ENCODE measurements at places on chromosomes 7 and 10.

GRCh38 chr10:24989867-24990266 lies 26.1 kb downstream of the ENKUR start:
- DNase-seq, result no peak

DNA sequence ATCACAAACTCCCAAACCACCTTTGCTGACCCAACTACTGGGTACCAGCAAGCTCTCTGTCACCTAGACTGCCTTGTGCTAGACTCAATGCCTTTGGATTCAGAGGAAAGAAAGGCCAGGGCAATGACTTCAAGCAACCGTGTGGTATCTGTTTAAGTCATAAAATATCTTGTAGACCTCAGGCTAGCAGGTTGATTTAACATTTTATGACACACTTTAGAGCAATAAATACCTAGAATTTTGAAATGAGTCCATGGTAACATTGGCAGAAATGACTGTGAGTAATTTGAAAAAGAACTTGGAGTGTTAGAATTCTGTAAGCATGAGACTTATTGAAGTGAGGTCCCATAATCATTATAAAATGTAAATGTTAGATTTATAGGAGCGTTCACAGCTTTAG lies 87.2 kb downstream of the TWIST1 start:
- DNase-seq, result no peak

DNA sequence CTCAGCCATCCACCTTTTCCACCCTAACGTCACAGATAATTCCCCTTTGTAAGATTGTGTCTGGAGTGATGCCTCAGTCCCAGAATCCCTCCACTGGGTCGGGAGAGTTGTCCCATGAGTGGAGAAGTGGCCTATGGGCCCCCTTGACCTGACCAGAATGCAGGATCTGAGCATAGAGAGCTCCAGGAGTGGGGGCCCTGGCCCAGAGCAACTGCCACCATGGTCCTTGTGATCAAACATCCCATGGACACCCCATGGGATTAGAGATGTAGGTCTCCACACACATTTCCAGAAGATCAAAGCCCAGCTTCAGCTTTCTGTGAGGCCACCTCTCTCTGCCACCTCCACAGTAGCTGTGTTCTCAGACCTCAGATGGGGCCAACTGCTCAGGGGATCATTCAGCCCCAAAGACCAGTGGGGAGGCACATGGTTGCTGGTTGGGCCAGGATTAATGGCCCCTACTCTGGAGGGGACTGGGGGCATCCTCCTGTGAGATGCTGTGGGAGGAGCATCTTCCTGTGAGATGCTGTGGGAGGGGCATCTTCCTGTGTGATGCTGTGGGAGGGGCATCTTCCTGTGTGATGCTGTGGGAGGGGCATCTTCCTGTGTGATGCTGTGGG lies 28.5 kb upstream of the DPYSL4 start:
- no peak for DNase-seq

GRCh38 chr10:115222039-115222438 lies 128.9 kb downstream of the ATRNL1 start:
- no peak for DNase-seq

DNA sequence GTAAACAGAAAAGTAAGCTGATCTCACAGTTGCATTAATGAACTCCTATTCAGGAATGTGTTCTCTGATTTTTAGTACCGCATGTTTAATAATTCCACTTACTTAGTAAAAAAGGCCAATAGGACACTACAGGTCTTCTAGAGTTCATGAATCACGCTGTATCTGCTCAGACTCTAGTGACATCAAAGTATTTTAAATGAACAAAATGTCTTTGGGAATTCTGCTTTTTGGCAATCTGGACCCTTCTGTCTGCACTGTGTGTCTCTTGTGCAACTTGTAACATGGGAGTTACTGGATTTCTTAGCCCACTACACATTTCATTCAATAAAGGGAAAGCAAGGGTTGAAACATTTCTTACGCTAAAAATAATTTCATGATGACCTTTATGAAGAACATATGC lies 50.2 kb downstream of the RABGEF1 start:
- no peak for DNase-seq

DNA sequence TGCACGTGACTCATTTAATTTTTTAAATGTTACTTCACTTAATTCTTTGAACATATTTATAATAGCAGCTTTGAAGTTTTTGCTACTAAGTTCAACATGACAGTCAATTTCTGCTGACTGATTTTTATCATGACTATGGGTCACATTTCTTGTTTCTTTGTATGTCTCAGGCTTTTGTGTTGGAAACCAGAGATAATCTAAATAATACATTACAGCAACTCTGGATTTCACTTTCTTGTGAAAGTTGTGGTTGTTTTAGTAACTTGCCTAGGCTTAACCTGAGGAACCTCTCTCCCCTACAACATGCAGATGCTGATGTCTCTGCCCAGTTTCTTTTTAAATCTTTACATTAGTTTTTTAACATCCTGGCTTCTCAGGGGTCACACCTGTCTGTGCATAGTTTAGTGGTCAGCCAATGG lies 180.8 kb downstream of the CCDC71L start:
- DNase-seq, result no peak

- no peak for DNase-seq
Observed at GRCh38 chr7:150989456-150989855, 1.4 kb upstream of the NOS3 start.

GRCh38 chr7:127512663-127513062 lies 72.7 kb downstream of the GCC1 start:
- DNase-seq, result no peak

DNA sequence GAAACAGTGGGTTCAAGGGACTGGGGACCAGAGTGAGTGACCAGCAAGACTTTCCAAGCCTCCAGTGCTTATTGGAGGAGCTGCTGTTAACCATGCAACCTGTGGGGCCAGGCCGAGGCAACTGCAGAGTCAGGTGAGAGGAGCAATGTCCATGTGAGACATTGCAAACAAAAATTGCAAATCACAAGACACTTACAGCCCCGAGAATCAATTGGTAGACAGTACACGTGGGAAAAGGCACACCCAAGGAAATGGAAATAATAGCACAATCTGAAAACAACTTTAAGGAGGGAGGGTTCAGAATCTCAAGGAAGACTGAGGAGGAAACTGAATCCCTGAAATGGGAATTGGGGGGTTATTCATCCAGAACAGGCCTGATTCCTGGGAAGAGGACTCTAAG lies 72.6 kb downstream of the GLRX3 start:
- DNase-seq, result no peak

- DNase-seq, result no peak
Observed at GRCh38 chr10:115093776-115094408, 727 bp downstream of the ATRNL1 start.

GRCh38 chr10:6465854-6466601 lies 114.0 kb downstream of the PRKCQ start:
- DNase-seq, result no peak

- no peak for DNase-seq
Observed at GRCh38 chr7:131497454-131497853, 59.0 kb downstream of the PODXL start.

DNA sequence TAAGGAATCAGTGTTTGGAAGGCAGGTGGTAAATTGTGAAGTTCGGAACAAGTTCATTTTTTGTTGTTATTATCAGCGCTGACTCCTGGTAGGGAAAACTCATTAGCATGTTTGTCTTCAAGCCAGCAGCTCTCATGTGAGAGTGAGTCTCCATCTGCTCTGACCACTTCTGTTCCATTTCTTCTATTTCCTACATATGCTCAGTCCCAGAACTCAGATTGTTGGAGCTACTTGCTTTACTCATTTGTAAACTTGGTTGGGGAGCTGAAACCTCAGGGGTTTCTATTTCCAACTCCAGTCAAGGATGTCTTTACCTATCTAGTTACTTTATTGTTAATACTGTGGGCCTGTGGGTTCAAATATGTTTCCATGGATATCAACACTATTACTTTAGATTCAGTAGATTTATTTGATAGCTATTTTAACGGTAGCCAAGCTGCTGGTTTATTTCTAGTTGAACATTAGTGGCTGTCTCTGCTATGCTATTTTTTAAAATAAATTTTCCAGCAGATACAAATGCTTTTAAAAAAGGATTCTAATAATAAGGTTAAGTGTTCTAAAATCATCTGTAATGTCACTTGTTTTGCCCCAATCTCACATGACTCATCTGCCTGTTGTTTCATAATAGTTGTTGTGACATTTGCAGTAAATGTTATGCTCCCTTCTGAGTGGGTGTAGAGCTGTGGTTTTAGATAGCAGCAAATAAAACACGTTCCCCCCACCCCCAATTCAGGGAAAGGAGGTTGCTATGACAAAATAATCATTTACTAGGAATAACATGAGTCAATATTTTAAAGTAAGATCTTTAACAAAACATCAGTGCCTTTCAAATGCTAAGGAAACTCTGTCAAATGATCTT lies 143.3 kb downstream of the HDAC9 start:
- no peak for DNase-seq

DNA sequence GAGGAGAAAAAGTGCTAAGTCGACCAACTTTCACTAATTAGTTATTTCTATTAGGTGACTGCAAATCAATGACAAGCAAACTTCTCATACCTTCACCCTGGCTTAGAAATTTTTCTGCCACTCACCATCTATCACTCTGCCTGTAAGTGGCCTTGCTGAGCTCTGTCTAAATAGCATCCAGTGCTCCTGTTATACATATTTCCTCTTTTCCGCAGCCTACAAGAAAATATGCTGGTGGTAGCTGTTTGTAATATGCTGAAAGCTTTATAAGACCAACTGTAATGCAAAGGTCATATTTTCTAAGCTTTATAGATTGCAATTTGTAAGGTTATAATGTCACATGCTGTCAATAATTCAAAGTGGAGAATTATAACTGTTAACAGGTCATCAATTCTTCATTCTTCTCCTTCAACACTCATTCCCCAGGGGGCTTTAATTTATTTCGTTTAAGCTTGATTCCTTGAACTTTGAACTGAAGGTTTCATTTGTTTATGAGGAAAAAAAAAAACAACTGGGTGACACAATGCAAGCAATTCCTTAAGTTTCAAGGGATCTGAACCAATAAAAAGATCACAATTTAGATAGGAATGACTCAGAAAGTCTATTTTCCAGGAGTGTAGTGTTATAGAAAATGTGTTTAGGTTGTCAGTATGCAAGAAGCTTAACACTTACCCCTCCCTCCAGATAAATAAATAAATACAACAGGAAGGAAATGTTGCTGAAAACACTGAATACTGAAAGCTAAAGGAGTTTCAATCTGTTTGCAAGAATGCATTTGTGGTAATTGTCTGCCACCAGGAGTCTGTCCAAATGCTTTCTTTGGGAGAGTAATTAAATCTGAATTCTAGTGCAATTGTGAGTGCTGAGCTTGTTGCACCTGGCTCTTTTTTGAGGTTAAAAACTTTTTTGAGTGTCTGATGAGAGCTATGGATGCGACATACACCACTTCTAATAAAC lies 183.7 kb downstream of the SORCS1 start:
- no peak for DNase-seq

DNA sequence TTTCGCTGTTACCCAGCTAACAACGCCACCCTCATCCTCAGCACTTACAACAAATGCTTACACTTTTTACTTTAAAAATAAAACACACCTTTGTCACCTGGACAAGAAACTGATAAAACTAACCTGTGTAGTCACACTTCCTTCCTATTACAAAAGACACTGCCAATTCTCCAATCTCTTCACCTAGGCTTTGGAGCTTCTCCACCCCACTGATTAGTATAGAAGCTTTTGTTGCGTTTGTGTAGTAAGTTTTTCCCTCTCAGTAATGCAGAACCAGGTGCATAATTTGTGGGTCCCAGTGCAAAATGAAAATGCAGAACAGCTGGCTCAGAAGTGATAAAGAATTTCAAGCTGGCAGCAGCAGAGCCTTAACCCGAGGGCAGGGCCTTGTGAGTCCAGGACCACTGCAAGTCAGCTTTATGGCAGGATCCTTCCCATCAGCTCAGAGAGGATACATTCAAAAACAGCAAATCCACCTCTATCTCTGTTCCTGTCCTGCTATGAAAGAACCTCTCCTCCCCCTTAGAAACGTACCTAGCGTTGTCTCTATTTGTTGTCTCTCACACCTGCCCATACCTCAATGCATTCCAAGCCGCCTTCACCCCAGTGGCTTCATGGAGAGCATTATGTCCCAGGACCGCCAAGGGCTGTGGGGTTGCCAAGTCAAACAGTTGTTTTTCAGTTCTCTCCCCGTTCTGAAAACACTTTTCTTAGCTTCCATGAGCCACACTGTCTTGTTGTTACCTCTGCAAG lies 40.3 kb upstream of the EGFR start:
- no peak for DNase-seq

GRCh38 chr7:111765751-111766643 lies 203.7 kb upstream of the IMMP2L start:
- DNase-seq, result no peak

GRCh38 chr10:69847458-69847857 lies 45.8 kb downstream of the COL13A1 start:
- DNase-seq, result no peak

GRCh38 chr7:26188957-26189541 lies 11.5 kb downstream of the HNRNPA2B1 start:
- no peak for DNase-seq

DNA sequence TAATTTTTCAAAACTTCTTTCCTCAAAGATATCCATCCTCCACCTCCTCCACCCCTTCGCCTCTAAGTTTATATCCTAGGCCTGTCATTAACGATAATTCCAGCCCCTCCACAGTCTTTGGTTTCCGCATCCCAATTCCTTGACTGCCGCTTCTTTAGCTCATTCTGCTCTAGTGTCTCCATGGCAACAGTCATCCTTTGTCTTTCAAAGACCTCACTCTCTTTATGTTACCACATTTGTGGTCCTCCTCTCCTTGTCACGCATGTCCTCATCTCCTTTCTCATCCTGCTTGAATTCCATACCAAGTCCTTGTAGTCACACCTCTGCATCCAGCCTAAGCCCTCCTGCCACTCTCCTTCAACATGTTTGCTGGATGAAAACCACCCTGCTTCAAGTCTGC lies 511.2 kb upstream of the KLF6 start:
- no peak for DNase-seq

DNA sequence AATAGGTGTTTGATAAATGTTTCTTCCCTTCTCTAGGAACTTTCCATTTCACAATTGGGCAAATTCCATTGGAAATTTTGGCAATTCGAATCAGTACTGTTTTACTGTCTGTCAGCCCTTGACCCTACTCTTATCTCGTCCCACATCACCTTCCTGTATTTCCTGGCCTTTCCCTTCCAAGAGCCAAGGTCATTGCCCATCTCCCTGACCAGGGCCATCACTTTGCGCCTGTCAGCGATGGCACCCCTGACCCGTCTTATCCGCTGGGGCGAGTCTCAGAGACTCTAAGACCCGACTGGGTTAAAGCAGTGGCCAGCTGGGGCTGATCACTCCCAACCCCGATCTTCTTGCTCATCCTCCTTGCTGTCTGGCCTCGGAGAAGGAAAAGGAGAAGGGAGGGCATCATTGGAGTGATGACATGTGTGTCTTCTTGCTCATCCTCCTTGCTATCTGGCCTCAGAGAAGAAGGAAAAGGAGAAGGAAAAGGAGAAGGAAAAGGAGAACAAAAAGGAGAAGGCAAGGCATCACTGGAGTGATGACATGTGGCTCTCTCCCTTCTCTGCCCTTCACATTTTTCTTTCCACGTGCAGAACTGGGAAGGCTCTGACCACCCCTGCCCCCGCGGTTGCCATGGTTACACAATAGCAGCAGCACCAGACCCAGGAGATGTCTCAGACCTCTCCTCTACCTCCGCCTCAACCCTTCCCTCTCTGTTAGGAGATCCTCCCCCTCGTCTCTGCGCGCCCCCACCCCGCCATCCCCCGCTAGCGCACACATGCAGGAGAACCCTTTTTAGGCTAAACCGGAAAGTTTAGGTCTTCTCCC lies 2.0 kb downstream of the SEMA3D start:
- DNase-seq, result no peak

All from midbrain (tissue), 1 donor.